ENCODE measurements at places on chromosomes 3 and 15. TPM values are rescaled to one million over a fixed set of nuclear protein-coding genes. Genes with fewer than 3 reads are reported as not detected.

PTPRG gene
- total RNA-seq, result 0.29 TPM

GOLGA8H gene
- total RNA-seq, result 1.0 TPM

RHCG gene
- total RNA-seq, result not detected

SPTBN5 gene
- total RNA-seq, result 0.98 TPM

AADACL2 gene
- not detected for total RNA-seq

SERPINI2 gene
- total RNA-seq, result not detected

UBAP1L gene
- 1.4 TPM for total RNA-seq

All from PC-3 (cell line).